Gastroesophageal sphincter (tissue), 4 donors: ENCODE measurements at places on chromosomes 3 and 15.

DNA sequence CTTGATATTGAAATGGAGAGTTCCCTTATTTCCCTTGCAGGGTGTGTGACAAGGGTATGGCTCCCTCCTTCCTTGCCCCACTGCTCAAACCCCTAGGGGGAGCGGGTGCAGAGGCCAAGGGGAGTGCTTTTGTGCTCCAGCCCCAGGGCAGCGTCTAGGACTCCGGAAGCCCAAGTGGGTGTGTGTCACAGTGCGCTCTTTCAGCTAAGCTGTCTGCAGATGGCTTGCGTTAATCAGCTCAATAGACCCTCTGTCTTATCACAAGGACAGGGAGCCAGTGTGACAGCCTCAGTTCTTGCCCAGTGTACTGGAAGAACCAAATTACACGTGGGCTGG, 523.6 kb upstream of the LMCD1 start:
- no peak for ATAC-seq

DNA sequence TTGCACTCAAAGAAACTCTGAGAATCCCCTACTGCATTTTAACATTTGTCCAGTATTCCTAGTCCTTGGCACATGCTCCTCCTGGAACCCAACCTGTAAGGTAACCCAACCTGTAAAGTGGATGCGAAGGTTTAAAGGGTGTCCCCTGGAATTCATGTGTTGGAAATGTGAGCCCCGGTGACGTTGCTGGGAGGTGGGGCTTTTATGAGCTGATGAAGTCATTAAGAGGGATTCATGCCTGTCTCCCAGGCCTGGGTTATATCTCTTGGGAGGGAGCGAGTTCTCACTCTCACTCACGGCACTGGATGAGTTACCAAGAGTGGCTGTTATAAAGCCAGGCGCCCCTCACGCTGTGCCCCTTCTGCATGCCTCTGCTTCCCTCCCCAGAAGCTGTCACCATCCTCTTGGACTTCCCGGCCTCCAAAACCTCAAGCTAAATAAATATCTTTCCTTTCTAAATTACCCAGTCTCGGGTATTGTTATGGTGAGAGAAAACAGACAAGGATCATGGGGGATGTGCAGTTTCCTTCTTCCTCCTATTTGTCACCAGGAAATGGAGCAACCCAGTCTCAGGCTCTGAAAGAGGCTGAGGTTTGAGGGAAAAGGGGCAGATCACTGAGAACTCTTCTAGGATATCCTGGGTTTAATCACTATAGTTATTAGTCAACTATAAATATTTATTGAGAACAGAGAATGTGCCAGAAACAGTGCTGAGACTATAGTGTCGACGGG, 7.6 kb downstream of the XXYLT1 start:
- ATAC-seq: no peak

DNA sequence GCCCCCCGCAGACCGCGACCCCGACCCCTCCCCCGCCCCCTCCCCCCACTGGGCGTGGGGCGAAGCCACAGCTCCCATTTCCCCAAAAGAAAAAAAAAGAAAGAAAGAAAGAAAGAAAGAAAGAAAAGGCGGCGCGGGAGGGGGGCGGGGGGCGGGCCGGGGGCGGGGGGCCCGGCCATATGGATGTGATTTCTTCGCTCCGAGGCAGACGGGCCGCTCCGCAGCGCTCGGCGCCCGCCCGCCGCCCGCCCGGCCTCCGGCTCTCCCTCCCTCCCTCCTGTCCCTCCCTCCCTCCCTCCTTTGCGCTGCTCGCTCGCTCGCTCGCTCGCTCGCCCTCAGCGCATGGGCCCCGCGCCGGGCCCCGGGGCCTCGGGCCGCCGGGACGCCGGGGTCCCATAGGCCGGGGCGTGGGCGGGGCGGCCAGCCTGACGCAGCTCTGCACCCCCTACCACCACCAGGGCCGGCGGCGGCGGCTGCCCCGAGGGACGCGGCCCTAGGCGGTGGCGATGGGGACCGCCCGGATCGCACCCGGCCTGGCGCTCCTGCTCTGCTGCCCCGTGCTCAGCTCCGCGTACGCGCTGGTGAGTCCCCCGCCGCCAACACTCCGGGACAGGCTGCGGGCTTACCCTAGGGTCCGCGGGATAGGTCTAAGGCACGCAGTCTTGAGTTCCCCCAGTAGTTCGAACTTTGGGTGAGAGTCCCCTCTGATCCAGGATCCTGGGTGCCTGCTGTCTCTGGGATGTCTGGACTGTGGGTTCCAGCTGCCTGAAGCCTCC, 5.7 kb downstream of the PTH1R start:
- ATAC-seq: peak; percentile 58

DNA sequence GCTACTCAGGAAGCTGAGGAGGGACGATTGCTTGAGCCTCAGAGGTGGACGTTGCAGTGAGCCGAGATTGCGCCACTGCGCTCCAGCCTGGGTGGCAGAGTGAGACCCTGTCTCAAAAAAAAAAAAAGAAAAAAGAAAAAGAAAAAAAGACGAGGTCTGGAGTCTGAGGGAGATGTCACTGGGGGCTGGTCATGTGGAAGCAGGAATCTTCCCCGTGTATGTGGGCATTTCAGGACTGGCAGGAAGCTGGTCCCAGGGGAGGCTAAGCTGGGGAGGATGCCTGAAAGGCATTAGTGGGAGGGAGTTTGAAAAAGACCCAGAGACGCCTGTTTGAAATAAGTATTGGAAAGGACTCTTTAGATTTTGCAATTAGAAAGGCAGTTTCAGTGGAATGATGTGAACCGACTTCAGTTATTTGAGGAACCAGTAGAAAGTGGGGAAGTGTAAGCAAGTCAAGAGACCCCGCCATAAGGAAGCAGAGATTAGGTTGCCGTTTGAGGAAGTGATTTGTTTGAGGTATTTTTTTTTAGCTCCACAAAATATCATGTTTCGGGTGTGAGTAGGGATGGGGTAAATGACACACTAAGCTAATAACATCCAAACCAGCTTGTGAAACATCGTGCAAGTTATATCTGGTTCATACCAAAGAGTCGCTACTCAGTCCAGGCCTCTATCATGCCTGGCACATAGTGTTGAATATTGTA, 55.5 kb downstream of the ST6GAL1 start:
- ATAC-seq: no peak

- no peak for ATAC-seq
These were observed 43.5 kb upstream of the MAGEF1 start for GRCh38 chr3:184755315-184755731.

GRCh38 chr15:68499620-68500312, 67.8 kb upstream of the ITGA11 start:
- ATAC-seq: no peak

DNA sequence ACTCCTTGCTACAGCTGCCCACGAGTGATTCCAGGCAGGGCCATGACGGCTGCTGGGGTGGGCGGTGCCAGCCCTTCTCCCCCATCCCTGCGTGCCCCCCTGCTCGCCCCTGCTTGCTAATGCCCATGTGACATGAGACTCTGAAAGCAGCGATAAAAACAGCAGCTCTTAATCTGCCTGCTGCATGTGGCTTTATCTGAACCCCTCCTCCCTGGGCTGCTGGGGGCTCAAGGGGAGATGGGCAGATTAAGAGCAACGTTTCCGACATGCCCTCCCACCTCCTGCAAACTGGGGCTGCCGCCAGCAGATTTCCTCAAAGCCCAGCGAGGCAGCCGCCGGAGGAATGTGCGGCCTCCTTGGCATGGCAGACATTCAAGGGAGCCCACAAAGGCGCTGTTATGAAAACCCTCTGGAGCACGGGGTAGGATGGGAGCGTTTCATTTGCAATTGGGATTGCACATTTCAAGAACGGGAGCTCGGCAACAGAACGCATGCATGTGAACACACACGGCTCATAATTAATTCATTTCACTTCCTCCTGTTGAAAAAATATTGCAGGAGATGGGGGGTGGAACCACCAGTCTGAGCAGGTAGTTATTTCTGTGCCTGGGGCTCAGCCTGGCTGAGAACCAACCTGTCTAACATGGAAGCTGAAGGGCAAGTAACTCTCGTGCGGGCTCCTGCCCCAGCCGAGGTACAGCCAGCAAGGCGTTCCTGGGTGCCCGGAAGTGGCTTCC, 504.2 kb upstream of the PROK2 start:
- peak; percentile 77 for ATAC-seq

GRCh38 chr3:94249491-94250079, 186.7 kb downstream of the NSUN3 start:
- ATAC-seq: no peak

DNA sequence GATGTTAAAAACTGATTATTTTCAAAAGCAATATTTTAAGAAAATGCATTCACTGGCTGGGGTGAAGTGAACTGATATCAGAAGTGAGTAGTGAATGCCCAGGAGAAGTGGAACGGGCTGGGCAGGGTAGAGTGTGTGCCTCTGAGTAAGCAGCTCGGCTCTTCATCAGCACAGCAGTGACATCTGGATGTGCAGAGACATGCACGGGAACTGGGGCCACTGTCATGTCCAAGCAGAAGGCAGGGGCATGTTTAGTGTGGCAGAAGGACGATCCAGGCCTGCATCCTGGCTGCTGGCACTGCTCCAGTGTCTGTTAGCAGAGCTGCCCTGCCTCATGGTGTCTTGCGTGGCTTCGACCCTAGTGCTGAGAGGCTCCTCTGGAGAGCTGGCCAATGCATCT, 305.6 kb upstream of the LRRFIP2 start:
- no peak for ATAC-seq

GRCh38 chr3:129690406-129690805, 83.9 kb upstream of the PLXND1 start:
- ATAC-seq: peak; percentile 65

DNA sequence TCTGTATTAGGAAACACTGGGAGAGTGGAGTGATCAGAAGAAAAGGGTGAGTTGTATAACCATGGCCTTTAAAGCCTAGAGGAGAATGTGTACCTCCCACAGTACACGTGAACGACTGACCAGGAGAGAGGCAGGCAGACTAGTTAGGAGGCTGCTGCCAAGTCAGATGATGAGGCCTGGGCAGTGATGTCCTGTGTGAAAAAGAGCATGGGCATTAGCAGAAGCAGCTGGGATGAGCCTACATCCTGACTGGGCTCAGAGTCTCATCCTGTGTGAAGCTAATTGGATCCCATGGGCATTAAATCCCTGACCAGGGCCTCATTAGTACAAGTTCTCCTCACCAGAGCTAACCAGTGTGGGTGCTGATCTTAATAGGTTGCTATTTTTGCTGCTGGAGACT, 89.1 kb upstream of the SLC2A2 start:
- no peak for ATAC-seq

DNA sequence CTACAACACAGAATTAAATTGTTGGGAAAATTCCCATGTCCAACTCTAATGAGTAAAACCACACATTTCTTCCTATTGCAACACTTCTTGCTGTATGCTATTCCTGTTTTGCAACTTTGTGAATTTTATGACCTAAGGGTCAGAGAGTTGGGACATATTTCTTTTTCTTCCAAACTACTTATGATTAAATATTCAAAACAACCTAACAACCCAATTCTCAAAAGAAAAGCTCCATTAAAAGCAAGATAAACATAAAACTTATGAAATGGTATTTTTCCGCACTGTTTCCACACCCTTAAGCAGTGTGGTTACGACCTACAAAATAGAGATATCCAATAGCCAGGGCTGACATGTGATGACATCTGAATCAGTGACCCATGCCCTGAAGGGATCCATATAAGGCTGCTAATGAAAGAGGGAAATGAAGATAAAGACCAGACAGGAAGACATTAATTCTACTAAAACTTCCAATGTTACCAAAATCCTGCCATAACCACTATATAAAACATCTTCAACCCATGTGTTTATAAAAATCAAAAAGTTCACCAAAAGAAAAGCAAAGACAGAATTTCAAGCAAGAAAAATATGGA, 45.6 kb downstream of the DMXL2 start:
- ATAC-seq: peak; percentile 89

- ATAC-seq: no peak
These were observed 93.1 kb upstream of the KBTBD8 start for GRCh38 chr3:66904831-66905493.

DNA sequence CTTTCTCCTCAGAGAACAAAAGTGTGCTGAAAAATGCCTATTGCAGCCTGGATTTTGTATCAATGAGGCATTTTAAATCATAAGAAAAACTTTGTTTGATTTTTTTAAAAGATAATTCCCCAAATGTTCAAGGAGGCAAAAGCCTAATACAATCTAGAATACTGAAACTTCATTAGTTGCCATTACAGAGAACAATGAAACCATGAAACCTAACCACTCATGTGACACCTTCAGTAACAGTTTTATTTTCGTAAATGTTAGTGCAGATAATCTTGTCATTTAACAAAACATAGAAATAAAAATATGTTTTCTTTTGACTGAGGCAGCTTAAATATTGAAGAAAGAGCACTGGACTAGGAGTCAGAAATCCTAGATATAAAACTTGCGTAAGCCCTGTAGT, 655.9 kb downstream of the RBMS3 start:
- no peak for ATAC-seq

DNA sequence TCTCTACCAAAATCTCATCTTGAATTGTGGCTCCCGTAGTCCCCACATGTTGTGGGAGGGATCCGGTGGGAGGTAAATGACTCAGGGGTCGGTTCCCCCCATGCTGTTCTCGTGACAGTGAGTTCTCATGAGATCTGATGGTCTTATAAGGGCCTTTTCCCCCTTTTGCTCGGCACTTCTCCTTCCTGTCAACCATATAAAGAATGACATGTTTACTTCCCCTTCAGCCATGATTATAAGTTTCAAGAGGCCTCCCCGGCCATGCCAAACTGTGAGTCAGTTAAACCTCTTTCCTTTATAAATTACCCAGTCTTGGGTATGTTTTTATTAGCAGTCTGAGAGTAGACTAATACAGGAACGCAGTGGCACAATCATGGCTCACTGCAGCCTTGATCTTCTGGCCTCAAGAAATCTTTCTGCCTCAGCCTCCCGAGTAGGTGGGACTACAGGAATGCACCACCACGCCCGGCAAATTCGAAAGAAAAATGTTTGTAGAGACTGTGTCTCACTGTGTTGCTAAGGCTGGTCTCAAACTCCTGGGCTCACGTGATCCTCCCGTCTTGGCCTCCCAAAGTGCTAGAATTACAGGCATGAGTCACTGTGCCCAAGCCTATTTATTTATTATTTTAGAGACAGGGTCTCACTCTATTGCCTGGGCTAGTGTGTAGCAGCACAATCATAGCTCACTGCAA, 101.0 kb downstream of the ATP10A start:
- ATAC-seq: no peak
